ENCODE measurements at places on chromosomes 7 and 10. TPM values are rescaled to one million over a fixed set of nuclear protein-coding genes. Genes with fewer than 3 reads are reported as not detected.
A peak's percentile ranks its signal among the peaks of the same experiment; 100 is the strongest.

DNA sequence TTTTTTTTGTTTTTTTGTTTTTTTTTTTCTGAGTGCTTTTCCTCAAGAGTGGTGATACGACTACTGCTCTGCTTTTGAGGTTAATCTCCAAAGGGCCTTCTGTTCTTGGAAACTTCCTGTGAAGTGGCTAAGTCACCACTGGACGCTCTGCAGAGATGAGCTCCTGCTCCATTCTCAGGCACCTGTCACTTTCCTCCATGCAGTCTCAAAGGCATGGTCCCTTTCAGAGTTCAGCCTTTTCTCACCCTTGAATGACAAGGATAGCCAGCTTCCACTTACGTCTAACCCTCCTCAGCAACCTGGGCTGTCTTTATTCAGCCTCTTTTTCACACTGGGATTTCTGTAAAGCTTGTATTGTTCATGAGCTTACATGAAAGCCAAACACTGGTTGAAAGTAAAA, 65.8 kb downstream of the BMPER start:
- DNase-seq: no peak
- H3K4me3 ChIP-seq: no peak overlapping the region
- no peaks in the 10 kb centered on the region for H3K36me3 ChIP-seq
- no peak overlapping the region for H3K27ac ChIP-seq
- no peaks in the 10 kb centered on the region for H3K4me1 ChIP-seq

- no peaks in the 10 kb centered on the region for H3K4me1 ChIP-seq
- no peak for DNase-seq
- H3K4me3 ChIP-seq: no peak overlapping the region
- no peaks in the 10 kb centered on the region for H3K36me3 ChIP-seq
Measured at GRCh38 chr7:95905167-95905566, 132.8 kb downstream of the DYNC1I1 start.

GRCh38 chr10:20147684-20148083, 331.5 kb downstream of the PLXDC2 start:
- no peak overlapping the region for H3K27ac ChIP-seq
- no peaks in the 10 kb centered on the region for H3K27me3 ChIP-seq
- H3K4me3 ChIP-seq: no peak overlapping the region
- peaks cover 7% of the 10 kb centered on the region for H3K36me3 ChIP-seq
- DNase-seq: no peak

- no peak overlapping the region for H3K27ac ChIP-seq
- no peak overlapping the region for H3K4me3 ChIP-seq
- peaks cover 4% of the 10 kb centered on the region for H3K36me3 ChIP-seq
- H3K4me1 ChIP-seq: no peaks in the 10 kb centered on the region
- no peak for DNase-seq
- H3K27me3 ChIP-seq: no peaks in the 10 kb centered on the region
Measured at GRCh38 chr10:72122221-72122620, 33.9 kb upstream of the SPOCK2 start.

GRCh38 chr7:116614499-116615262, 57.3 kb upstream of the MET start:
- no peak overlapping the region for H3K4me3 ChIP-seq
- H3K36me3 ChIP-seq: no peaks in the 10 kb centered on the region
- no peak for DNase-seq
- H3K27ac ChIP-seq: no peak overlapping the region
- H3K4me1 ChIP-seq: no peaks in the 10 kb centered on the region

DNA sequence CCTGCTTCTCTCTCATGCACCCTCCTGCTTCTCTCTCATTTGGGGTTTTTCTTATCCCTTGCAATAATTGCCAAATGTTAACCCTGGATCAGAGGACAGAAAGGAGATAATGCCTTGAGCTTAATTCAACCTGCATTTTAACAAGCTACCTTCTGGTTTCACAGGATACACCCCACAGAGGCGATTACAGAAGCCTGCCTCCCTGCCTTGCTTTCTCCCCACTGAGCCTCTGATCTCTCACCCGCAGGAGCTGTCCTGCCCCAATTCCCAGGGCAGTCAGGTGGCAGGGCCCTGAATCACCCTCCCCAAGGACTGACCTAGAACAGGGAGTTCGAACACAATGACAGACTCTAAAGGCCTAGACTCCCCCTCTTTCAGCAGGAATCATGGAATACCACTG, 959.5 kb downstream of the GRID1 start:
- no peak for DNase-seq
- no peak overlapping the region for H3K4me3 ChIP-seq
- H3K27me3 ChIP-seq: no peaks in the 10 kb centered on the region
- no peaks in the 10 kb centered on the region for H3K4me1 ChIP-seq
- no peak overlapping the region for H3K27ac ChIP-seq

- H3K27ac ChIP-seq: no peak overlapping the region
- H3K4me1 ChIP-seq: no peaks in the 10 kb centered on the region
- DNase-seq: no peak
- H3K27me3 ChIP-seq: peaks cover 38% of the 10 kb centered on the region
- H3K4me3 ChIP-seq: no peak overlapping the region
Measured at GRCh38 chr10:101273741-101274140, 44.5 kb upstream of the LBX1 start.

DNA sequence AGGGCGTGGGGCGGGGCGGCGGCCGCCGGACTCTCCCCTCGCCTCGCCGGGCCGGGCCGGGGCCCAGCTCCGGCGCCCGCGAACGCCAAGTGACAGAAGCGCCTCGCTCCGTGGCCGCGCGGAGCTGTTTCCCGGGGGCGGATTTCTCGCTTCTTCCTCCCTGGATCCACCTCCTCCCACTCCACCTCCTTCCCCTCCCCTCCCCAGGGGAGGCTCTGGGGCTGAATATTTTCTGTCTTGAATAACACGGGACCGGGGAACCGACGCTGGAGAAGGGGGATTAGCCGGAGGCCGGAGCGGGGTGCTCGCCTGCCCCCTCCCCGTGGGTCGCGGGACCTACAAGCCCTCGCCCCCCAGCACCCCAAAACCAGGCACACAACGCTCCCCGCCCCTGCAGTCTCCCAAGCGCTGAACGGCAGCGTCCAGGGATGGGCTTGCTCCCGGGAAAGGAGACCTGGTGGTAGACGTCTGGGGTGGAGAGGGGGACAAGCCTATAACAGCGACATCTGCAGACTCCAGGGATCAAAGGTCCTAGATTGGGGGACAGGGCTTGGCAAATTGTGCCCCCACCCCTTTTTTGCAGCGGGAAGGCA, at the start of gene ARHGAP21:
TSS of gene ARHGAP21 (minus strand) at position 100 of the 593 bp plus-strand sequence. CDS start 1,988 bp downstream, outside the sequence.
- H3K4me1 ChIP-seq: peaks cover 40% of the 10 kb centered on the region
- H3K27ac ChIP-seq: peak within 1 kb of the TSS; percentile 90
- DNase-seq: peak; percentile 87
- H3K27me3 ChIP-seq: no peaks in the 10 kb centered on the region
- peak within 1 kb of the TSS; percentile 76 for H3K4me3 ChIP-seq
- no peaks in the 10 kb centered on the region for H3K36me3 ChIP-seq

PLXDC2 gene
- 97.0 TPM for total RNA-seq

CPN1 gene
- total RNA-seq: not detected

AASS gene
- total RNA-seq: 7.9 TPM

NEURL1 gene
- total RNA-seq: 0.18 TPM

THNSL1 gene
- 2.2 TPM for total RNA-seq

KLF14 gene
- not detected for total RNA-seq

KCNMA1 gene
- total RNA-seq: 9.3 TPM

Data from suprapubic skin (tissue), 4 donors.